Activated T-helper 1 cell treated with anti-CD3 and anti-CD28 coated beads, Interleukin-2, amount 50 U/mL, for 16 hours (primary cell): ENCODE measurements at places on chromosomes 2 and 18.
A peak's percentile ranks its signal among the peaks of the same experiment; 100 is the strongest.

DNA sequence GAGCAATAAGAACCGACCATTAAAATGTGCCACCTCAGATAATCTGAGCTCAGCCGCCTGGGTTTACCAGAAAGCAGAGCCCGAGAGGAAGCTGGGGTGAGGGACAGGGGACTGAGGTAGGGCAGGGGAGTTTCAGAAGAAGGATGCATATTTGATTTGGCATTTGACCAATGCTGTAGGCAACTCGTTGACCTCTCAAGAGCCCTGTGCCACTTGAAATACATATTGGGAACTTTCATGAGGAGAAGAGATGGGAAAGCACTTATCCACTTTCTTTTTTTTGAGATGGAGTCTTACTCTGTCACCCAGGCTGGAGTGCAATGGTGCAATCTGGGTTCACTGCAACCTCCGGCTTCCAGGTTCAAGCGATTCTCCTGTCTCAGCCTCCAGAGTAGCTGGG is 148.4 kb upstream of the SPRED2 start:
- DNase-seq: no peak

DNA sequence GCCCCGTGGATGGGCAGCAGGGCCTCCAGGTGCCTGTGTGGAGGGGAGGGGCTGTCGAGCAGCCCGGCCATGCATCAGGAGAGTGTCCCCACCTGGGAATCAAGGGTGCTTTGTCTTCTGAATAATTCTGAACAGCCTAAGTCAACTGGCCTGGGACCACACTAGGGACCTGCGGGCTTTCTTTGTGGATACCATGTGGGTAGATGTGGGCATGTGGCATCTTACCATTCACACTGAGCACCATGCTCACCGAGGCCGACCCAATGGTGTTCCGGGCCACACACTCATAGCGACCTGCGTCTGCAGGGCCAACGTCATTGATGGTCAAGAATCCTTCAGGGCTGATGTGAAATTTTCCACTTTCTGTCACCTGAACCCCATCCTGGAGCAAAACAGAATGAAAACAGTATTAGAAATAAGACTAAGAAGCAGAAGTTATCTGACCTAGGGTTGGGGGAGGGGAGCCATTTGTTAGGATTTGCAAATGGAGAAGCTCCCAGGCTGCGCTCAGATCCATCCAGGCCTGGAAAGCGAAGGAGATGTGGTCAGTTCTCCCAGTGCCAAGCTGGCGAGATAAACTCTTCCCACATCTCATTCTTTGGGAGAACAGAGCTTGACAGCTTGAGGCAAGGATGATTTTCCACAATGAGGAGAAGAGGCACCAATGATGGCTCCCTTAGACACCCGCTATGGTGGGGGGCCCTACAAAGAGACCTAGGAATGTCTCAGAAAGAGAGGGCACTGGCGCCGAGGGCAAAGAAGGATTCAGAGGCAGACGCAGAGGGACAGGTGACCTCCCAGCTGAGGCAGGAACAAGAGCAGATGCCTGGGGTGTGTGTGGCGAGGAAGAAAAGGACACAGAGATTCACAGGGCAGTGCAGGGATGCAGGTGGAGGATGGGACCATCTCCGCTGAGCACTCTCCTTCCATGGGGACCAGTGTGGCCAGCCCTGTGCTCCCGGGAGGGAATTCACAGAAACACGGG is 83.4 kb downstream of the PXDN start:
- no peak for DNase-seq

DNA sequence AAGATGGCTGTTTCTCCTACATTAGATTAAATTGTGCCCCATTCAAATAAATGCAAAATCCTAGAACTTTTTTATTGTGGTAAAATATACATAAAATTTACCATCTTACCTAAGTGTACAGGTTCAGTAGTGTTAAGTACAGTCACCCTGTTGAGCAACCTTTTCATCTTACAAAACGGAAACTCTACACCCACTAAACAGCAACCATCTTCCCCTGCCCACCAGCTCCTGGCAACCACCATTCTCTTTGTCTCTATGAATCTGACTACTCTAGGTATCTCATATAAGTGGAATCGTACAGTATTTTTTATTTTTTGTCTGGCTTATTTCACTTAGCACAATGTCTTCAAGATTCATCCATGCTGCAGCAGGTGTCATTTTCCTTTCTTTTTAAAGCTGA is 53.0 kb downstream of the ASXL2 start:
- DNase-seq: no peak

- DNase-seq: peak; percentile 15
Measured at GRCh38 chr18:24726727-24727492, 266.5 kb downstream of the HRH4 start.

DNA sequence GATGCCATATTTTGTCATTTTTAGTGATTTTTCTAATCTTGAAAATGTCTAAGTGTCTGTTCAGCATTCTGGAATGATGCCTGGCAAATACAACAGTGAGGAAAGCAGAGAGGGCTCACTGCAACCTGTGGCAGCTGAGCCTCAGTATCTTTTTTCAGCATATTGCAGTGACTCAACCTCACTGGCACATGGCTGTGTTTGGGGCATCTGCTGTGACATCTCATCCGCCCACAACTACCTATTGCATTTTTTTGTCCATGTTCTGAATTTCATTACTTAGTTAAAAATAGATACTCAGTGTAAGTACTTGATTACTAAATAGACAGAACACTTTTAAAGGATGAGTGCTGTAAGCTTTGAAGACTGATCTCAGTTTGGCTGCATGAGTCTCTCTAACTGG is 10.7 kb downstream of the BABAM2 start:
- no peak for DNase-seq

DNA sequence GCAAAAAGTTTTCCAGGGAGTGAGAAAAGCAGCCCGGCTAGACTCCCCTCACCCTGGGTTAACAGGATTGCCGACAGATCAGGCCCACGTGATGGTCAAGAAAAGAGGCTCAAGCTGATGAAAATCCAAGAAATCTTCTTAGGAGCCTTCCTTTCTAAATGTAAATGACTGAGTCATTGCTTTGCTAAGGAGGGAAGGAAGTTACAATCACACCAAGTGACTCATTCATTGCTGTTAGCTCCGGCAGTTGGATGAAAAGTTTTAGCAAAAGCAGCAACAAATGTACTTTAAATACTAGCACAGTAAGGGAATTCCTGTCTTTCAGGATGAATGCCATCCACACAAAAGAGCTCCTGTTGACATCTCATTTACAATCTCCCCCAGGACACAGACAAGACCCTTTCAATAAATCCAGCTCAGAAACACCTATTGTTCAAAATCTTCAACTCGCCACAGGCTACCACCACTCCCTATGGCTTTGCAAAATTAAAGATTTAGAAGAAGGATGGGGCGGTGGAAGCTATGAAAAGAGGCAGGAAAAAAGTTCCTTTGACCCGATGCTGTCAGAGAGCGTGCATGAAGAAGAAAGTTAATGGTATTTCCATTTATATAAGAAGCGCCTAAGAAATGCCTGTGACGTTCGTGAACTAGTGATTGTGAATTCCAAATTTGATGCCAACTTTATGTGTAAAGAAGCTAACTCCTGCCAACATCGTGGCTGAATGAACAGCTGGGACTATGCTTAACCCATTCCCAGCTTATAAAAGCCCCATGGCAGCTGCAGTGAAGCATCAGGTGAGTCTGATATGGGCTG is 153.7 kb downstream of the TGIF1 start:
- no peak for DNase-seq

- no peak for DNase-seq
Measured at GRCh38 chr2:72891091-72891818, 4.0 kb downstream of the SPR start.

DNA sequence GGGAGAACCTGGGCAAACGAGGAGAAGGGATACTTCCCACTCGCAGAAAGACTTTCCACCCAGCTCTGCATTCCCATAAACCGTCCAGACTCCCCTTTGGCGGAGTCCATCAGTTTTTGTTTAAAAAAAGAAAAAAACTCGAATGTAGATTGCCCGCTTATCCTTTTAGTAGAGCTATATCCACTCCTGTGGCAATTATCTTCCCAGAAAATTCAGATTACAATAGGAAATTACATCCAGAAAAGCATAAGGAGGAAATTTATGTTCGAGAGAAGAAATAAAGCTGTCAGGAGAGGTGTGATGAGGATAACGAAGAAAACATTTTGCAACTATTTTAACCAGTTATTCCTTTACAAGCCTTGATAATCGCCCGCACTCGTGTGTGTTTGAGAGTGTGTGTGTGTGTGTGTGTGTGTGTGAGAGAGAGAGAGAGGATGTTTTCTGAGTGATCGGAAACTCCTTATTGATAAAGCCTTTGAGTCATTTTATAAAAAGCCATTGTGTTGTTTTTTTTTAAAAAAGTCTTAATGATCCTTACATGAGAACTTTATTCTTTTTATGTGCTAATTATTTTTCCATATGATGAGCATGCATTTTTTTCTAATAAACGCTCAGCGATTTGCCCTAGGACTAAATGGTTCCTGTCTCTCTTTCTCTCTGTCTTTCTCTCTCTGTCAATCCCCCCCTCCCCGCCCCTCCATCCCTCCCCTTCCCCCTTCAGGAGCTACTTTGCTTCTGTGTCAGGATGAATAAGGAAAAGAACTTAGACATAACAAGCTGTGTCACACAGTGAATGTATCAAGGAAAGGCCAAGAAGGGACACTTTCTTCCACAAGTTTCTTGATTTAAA is 1.1 kb upstream of the PPP3R1 start:
- DNase-seq: no peak

GRCh38 chr2:41061356-41061755 is 609.5 kb upstream of the SLC8A1 start:
- no peak for DNase-seq

DNA sequence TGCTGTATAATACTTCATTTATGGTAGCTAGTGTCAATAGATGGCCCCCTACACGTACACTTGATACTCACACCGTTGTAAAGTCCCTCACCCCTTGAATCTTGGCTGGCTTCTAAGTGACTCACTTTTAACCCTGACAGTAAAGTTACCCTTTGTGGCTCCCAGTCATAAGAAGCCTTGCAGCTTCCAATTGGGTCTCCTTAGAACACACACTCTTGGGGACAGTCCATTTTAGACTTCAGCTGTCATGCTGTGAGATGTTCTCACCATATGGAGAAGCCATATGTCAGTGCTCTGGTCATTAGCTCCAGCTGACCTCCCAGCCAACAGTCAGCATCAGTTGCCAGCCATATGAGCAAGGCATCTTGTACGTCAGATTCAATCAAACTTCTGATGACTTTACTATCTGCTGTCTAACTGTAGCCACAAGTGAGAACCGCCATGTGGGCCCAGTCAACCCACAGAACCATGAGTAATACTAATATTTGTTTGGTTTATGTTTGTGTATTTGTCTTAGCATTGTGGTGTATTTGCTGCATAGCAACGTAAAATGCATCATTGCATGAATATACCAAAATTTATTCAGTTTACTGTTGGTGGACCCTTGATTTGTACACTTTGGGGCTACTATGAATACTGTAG is 68.3 kb downstream of the PTPN4 start:
- no peak for DNase-seq

DNA sequence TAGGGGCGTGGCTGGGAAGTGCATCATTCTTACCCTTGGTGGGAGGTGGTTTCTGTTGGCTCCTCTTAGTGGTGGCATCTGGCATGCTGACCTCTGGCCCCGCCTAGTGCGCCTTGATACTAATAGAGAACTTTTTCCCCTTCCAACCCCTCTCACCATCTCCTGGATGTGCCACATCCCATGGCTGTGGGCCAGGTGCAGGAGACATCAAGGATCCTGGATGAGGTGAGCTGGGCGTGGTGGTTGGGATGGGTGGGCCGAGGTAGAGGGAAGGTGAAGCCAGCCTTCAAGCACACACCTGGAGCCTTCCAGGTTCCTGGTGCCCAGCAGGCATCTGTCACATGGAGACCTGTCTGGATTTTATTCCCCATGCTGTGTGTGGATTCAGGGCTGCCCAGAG is 149.2 kb downstream of the DYSF start:
- no peak for DNase-seq

DNA sequence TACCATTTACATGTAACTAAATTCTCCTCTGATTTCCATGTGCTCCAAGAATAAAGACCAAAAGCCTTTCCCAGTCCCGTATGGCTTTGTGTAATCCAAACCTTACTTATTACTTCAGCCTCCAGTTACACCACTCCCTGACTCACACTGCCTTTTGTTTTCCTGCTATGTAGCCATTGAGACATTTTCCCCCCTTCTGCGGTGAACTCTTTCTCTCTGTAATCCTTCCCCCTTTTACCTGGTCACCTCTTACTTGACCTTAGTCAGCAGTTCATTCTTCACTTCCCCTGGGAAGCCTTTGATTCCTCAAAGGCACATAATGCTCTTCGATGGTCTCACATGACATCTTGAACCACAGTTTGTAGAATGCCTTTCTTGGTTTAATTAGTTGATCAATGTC is 256.0 kb upstream of the FANCL start:
- DNase-seq: no peak

GRCh38 chr2:121816797-121817196 is 61.3 kb downstream of the TSN start:
- no peak for DNase-seq

- DNase-seq: no peak
Measured at GRCh38 chr2:147595200-147595599, 249.6 kb upstream of the ACVR2A start.

GRCh38 chr2:114735126-114735525 is 292.7 kb downstream of the DPP10 start:
- no peak for DNase-seq

GRCh38 chr2:16635791-16636699 is 29.6 kb downstream of the CYRIA start:
- DNase-seq: no peak

- DNase-seq: no peak
Measured at GRCh38 chr2:45825001-45825651, 173.7 kb downstream of the PRKCE start.

DNA sequence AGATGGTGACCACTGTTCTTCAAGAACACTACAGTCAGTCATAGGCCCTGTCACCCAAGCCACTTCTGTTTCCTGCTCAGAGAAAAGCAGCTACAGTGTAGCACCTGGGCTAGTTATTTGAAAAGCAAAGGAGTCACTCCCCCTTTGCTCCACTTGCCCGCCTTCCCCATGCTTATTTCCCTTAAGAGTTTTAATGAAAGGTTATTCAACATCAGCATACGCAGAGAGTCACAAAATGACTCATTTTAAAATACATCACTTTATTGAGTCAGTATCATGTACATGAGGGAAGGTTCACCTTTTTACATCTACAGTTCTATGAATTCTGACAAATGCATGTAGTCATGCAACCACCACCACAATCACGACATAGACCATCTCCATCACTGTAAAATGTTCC is 71.3 kb downstream of the TNFRSF11A start:
- DNase-seq: no peak

GRCh38 chr2:171404261-171404660 is 29.5 kb downstream of the METTL8 start:
- DNase-seq: no peak

- DNase-seq: no peak
Measured at GRCh38 chr18:8818982-8819381, 113.6 kb downstream of the MTCL1 start.

- no peak for DNase-seq
Measured at GRCh38 chr18:58988600-58988999, 123.9 kb downstream of the ZNF532 start.
